ENCODE measurements at places on chromosomes 1 and 21. TPM values are rescaled to one million over a fixed set of nuclear protein-coding genes. Genes with fewer than 3 reads are reported as not detected.

TRIM67 gene
- total RNA-seq = 0.29 TPM

OR2L2 gene
- under 0.01 TPM for total RNA-seq

RAB7B gene
- 7.7 TPM for total RNA-seq

FAM177B gene
- not detected for total RNA-seq

CDC42BPA gene
- total RNA-seq = 77.8 TPM

NR1I3 gene
- total RNA-seq = not detected

DNA sequence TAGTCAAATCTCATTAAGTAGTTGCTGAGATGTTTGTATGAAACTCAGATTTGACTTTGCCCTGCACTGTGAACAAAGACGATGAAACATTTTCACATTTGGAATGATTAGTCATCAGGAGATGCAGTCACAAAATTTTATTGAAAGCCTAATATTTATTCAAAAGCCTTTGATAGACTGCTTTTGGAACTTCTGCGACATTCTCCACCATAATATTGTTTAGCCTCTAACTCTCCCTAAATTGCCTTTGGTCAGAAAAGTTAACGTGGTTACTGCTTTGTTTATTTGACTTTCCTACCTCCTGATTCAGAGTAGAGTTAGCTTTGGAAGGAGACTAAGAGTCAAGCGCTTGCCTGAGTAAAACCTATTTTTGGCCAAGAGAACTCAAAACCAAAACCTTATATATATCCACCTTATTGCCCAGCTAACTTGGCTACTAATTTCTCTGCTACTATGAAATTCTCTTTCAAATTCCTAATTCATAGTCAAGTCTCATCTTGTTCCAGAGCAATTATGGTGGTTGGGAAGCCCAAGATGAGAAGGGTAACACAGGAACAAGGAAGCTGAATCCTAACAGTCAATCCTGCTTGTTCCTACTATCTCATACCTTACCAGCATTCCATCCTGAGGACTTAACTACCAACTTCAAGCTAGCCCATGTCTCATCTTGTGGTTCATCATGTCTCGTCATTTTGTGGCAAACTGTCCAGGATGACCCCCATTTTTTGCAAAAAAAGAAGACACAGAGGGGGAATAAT lies 429.6 kb downstream of the USP25 start:
- peak; percentile 34 for DNase-seq

DNA sequence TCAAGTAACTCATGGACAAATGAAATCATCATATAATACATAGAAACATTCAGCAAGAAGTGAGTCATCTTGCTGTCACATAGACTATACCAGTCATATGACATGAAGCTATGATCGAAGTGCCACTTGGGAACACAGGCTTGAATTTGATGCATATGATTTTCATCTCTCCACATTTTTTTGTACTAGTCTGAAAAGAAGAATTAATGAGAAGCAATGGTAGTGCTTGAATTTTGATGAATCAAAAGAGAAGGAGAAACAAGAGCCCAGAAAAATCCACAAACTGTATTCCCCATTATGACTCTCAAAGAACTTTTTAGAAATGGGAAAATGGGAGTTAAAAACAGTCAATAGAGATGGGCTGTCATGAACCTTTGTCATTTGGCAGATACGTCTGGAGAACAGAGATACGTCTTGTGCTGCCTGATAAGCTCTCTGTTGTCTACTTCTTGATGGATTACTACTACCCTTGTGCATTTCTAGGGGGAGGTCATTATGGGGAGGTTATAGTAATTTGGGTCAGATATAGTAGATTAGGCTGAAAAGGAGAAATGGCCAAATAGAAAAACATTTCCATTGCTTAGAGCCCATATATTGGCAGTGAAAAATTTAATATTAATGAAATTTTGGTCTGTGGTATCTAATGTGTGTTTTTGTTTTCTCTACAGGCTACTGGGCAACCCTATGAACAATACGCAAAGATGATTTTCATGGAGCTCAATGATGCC lies 8.0 kb upstream of the LEPR start:
- DNase-seq = no peak

- DNase-seq = no peak
Measured at GRCh38 chr21:32246571-32247140, 32.2 kb downstream of the MIS18A start.

GRCh38 chr1:6003568-6004411 lies 11.6 kb upstream of the NPHP4 start:
- DNase-seq = peak; percentile 56

GRCh38 chr1:59766227-59766855 lies 48.4 kb upstream of the HOOK1 start:
- no peak for DNase-seq

- DNase-seq = no peak
Measured at GRCh38 chr1:61238359-61238665, 156.0 kb downstream of the NFIA start.

DNA sequence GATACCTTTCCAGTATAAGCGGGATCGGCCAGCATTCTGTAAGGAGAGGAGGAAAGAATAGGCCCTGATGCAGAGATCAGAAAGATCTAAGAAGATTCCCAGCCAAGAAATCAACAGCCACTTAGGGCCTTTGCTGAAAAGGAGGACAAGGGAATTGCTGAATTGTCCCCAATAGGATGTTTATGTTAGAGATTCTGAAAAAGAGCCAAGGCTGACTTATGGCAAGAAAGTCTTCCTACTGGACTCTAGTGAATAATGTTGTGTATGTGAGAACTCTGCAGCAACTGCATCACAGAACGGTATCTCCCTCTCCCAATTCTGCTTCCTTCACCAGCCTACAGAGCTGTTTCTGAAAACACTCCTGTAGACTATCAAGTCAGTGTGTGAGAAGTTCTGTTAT lies 298.0 kb upstream of the CXADR start:
- no peak for DNase-seq
